ENCODE measurements at places on chromosomes 5 and 9.

GRCh38 chr5:142626099-142626498, 59.8 kb downstream of the FGF1 start:
- no peak for DNase-seq

DNA sequence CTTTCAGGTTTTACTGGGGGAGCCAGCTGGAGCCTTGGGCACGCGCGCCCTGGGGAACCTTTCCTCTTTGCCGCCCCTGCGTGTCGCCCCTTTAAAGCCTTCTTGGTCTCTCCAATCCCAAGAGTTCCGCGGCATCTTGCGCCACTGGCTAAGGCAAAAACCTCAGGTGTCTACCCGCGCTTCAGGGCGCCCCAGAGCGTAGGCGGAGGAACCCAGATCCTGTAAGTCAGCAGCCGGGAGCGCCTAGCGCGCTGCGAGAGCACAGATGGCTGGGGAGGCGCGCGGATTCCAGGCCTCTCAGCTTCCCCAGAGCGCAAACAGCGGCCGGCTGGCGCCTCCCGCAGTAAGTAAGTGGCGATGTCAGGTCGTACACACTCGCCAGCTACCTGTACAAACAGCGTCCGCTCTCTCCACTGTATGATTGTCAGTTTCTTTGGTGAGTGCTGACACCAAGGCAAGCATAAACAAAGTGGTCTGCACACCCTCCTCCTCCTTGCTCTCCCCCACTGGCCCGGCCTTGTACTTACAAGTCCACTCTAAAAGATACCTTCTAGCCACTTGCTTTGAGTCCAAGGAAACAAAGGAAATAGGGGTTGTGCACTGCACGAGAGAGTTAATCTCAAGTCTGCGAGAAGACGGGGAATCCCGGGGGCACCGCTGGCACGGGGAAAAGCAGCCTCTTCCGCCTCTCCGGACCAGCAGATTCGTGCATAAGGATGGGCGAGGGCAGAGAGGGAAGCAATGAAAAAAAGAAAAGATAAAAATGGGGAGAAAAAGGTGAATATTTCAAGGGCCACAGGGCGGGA, 2.9 kb downstream of the HTR1A start:
- peak; percentile 40 for DNase-seq

DNA sequence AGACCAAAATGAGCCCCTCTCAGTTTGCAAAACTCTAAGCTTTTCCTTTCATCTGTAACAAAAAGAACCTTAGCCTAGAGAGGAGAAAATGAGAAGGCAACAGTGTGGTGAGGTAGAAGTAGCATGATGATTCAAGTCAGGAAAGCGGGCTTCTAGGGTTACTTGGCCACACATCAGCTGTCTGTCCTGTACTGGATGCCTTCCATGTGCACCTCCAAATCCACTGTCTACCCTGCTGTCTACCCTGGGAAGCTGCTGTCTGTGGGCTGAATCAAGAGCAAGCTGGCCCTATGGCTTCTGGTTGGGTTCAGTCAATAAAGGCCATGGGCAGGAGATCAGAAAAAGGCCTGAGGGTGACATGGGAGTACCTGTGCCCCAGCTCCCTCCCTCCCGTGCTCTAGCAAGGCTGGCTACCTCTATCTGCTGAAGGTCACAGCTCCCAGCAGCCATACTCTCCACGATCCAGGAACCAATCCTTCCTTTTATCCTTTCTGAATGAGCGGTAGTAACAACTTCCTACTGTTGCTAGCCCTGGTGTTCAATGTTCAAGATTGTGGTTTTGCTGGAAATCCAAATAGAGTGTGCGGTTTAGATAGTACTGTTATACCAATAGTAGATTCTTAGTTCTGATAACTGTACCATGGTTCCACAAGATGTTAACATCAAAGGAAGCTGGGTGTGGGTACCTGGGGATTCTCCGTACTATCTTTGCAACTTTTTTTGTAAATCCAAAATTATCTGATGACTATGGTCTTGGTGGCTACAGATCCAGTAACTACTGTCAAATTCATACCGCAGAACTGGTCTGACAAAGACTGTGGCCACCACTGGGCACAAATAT, 191.0 kb downstream of the ESM1 start:
- no peak for DNase-seq

DNA sequence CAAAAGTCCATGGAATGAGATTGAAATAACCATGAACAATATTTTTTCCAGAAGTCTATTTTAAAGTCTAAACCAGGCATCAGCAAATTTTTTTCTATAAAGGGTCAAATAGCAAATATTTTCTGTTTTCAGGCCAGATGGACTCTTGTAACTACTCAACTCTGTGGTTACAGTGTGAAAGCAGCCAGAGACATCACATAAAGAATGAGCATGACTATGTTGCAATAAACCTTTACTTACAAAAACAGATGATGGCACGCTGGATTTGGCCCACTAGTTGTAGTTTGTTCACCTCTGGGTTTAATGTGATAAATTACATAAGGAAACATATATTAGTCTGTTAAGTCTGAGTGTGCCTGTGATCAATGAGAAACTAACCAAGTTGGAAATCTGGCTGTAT, 319.2 kb downstream of the TRPM3 start:
- no peak for DNase-seq

GRCh38 chr9:85900504-85901201, 40.3 kb upstream of the NAA35 start:
- peak; percentile 10 for DNase-seq

DNA sequence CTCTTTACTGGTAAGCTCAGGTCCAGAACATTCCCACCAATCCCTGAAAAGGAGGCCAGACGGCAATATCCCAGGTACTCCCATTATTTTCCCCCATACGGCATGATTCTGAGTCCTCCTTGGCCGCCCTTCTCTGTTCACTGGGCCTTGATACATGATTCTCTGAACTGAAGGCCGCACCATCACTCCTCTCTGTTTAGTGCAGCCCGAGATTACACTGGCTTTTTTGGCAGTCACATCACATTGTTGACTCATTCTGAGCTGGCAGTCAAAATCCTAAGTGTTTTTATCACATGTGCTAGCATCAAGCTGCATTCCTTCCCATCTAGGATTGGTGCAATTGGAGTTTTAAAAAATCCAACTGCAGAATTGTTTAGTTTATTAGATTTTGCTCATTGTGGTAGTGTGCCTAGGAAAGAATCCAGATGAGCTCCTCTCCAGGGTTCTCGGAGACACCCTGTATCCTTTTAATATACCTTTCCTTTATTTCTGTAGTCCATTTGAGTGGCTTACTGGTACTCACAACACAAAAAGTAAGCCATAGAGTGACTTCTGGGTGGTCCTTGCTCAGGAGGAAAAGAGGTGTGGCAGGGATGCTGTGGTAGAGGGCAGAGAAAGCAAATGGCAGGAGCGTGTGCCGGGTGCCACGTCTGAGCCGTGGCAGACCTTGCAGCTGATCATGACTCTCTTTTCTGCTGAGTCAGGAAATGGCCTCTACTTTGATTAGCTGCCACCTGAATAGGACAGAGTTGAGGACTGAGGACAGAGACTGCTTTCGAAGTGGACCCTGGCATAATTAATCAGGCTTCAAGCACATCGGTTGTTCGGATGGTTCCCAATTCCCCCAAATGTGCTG, 121.1 kb upstream of the IL12B start:
- no peak for DNase-seq

DNA sequence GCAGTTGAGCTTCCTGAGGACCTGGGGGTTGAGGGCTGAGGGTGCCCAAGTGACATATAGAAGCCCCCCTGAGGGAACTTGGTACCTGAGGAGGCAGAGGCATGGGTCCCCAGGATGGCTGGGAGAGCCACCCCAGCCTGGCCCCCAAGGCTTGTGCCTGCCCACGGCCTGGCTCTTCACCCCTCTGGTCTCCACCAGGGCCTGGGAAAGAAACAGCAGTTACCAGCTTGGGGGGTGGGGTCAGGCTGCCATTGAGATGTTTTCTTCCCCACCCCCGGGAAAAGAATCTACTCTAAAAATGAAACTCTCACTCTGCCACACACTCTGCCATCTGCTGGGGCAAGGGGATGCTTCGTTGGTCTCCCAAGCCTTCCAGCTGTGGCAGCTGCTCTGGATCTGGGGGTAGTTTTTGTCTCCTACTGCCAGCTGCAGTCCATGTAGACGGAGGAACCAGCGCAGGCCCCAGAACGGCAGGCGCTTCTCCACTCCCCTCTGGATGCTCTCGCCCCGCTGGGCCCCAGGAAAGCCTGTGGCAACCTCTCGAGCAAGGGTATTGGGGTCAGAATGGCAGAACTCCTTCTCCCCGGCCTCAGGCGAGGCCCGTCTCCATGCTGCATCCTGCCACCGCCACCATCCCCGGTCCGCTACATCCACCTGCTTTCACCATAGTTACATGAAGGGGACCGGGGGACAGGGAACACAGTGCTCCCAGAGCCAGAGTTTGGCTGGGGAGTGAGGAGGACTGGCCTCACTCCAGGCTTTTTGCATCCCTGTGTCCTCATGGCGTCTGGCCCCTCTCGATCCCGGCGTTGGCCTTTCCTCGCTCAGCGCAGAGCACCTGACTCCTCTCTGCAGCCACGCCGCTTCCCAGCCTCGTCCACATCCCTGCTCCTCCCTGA, 123.5 kb downstream of the DAB2IP start:
- DNase-seq = peak; percentile 73

GRCh38 chr9:135329571-135330306, 149.8 kb upstream of the PPP1R26 start:
- no peak for DNase-seq

DNA sequence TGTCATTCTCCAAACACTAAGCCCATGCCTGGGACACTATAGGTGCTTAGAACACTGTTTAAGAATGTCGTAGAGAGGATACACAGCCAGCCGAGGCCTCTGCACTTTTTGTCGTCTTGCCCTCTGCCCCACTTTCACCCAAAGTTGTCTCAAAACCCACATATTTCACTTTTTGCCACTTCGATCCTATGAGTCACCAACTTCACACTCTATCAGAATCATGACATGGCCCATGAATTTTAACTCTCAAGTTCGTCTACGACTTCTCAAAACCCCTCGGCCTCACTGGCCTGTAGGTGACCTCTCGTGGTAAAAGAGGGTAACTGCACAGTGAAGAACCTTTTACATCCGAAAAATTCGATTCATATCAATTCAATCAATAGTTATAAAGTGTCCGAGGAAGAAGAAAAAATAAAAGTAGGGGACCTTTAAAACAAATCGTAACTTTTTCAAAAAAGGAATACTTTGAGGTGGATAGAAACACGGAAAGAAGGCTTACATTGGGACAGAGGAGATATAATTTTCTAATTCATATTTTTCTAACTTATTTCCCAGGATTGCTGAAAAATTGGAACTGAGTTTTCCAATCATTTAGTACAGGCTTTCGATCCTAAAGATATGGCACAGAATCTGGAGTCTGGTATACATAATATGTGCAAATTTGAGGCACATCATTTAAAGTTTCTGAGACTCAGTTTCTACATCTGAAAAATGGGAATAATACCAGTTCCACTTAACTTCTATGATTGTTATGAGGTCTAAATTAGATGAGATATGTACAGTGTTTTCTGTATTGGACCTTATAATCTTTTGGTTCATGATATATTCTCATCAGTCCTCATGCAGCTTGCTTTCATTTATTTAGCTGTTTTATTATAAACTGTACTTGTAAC, 122.6 kb downstream of the APBA1 start:
- no peak for DNase-seq

DNA sequence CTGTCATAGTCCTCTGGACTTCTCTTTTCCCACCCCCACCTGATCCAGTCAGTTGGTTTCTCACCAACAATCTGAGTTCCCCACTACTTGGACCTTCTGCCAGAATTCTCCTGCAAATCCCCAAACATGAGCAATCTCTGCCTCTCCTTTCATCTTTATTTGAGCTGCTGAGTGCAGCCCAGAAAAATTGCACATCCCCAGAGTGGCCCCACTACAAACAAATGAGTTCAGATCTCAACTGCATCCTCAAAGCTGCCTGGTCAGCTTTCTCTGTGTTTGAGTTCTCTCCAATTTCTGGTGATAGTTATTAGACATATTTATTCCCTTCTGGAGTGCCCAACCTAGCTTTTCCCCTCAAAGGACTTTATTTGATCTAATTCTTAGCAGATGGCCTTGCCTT, 102.2 kb downstream of the PSAT1 start:
- no peak for DNase-seq

GRCh38 chr9:122040561-122041242, 52.4 kb downstream of the TTLL11 start:
- no peak for DNase-seq

GRCh38 chr9:73199886-73200285, 48.2 kb downstream of the ANXA1 start:
- no peak for DNase-seq

DNA sequence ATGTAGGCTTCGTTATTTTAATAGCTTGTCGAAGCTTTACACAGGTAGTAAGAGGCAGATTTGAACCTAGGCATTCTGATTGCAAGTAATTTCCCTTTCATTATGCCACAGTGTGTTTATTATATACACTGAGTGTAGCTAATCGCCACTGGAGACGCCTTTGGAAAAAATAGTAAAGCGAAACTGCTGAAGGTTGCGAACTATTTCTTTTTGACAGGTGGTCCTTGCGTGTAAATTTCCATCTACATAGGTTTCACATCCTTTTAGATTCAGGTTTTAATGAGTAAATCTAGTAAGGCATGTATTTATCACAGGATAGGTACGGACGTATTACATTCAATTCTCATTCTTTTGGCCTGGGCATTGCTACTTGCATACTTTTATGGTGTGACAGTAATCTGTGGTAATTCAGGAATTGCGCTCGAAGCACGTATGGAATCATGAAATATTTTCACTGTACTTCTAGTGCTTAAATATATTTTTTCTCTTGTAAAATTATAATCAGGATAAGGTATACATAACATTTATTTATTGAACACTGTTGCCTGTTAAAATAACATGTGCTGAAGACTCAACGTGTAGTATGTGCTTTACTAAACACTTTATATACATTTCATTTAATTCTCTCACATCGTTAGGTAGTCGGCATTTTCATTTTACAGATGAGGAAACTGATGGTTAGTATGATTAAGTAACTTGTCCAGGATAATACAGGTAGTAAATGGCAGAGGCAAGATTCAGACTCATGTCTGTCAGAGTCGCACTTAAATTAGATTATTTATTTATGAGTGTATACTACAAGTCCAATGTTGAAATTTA, 1.8 kb downstream of the MARCHF6 start:
- DNase-seq = no peak

- DNase-seq = no peak
These were observed 100.9 kb upstream of the MSX2 start for GRCh38 chr5:174623433-174624019.

DNA sequence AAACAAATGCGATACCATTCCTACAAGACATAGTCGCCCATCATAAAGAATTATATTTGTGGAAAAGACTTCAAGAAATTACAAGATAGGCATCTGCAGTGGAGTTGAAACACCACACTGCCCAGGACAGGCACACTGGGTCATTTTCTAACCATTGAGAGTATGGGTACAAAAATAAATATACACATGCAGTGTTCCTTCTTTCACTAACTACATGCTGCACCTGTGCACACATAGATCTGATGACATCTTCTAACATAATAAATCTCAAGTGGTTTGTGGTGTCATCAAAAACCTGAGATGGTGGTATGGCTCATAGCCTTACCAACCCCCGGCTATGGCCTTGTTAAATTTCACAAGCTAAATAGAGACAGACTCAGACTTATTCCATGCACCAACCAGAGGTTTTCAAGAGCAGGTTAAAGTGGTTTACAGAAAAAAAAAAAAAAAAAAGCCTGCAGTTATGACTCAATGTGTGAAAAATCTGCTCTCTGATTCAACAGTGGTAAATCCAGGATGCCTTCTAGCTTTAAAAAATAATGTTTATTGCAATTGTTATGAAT, 12.4 kb upstream of the NFIB start:
- peak; percentile 61 for DNase-seq

- no peak for DNase-seq
These were observed 119.3 kb downstream of the NMUR2 start for GRCh38 chr5:152285764-152286163.

Measured in NCI-H1694 (cell line).